SW480 (cell line): ENCODE measurements at places on chromosomes 4 and X.
A peak's percentile ranks its signal among the peaks of the same experiment; 100 is the strongest.

GRCh38 chr4:24416293-24416692 lies 168.1 kb downstream of the DHX15 start:
- no peak for DNase-seq

- DNase-seq: no peak
These were observed 174.1 kb upstream of the HS3ST1 start for GRCh38 chr4:11602606-11603340.

DNA sequence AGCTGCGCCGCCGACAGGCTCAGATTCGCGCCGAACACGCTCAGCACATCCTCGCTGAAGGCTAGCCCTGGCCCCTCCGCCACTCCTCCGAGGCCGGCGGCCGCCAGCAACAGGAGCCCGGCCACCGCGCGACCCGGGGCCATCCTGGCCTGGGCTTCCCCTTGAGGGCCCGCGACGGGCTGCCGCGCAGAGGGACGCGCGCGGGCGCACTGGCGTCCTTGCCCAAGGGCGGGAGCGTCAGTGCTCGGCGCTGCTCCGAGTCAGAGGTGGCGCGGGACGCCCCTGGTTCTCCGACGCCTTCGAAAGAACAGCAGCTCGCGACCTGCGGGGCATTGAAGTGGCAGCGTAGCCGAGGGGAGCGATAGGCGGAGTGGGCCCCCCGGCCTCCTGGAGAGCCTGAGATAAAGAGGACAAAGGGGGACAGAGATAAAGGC lies 745 bp downstream of the SLC39A8 start:
- no peak for DNase-seq

DNA sequence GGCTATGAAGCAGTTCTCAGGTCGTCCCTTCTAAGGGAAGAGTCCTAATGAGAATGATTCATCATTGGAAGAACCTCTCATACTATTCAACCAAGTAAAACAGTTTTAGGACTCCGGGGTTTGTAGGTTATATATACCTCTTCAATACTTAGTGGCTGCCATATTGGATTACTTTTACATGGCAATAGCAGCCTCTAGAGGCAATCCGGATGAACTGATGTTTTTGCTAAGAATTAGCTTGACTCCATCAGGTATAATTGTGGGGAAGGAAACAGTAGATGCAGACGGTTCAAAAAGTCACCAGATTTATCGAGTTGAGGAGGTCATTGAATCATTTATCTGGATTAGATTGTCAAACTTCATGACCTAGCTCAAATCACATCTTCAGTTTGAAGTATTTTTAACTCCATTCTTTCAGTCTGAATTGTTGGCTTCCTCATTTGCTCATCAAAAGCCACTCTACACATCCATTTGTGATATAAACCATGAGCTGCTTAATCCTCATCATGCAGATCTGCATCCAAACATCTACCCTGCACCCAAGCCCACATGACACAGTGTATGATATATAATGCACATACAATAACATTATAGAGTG lies 28.4 kb downstream of the GUCY1B1 start:
- DNase-seq: peak; percentile 53

DNA sequence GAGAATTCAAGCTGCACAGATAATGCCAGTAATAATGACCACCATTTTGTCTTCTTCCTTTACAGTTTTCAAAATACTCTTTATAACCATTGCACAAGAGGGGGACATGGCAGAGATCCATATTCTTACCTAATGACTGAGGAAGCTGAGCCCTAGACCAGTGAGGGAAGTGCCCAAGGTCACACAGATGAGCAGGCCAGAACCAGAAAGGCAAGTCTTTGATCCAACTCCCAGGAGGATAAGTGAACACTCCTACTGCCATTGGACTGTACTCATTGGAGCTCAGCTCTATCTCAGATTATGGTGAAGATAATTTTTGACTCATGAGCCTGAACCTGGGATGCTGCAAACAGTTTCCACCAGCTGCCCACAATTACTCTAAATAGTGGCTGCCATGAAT lies 28.6 kb downstream of the AMER1 start:
- DNase-seq: no peak

DNA sequence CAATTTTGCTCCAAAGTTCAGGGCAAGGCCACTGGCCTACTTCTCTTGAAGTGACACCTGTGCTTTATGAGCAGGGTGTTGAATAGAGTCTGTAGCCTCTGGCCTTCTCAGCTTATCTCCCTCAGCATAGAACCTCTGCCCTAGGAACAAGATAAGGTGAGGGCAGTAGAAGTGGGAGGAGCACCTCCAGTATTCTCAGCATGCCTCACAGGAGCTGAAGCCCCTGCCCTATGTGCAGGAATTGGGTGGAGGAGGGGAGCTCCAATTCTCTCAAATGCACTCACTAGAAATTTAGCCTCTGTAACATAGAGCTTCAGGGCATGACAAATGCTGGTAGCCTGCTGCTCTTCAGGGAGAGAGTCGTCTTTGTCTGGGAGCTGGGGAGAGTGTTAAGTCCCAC lies 479.3 kb downstream of the IL1RAPL1 start:
- DNase-seq: no peak

DNA sequence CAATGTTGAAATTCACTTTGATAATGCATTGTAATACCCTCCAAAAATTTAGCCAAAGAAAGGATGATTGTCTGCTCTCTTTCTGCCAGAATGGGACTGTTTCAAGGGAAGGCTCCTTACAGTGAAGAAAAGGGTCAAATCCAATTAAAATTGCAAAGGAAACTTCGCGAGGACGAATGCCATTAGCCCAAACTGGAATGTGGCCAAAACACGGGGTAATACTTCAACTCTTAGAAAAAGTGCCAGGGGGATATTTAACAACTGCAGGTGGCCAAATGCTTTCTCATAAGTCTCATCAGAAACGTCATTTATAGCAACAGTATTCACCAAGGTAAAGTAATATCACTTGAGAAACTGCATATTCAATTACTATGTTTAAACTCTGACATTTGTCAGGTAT lies 29.0 kb downstream of the NKX3-2 start:
- no peak for DNase-seq

- peak; percentile 9 for DNase-seq
These were observed 51.1 kb downstream of the SCML1 start for GRCh38 chrX:17788439-17788838.

DNA sequence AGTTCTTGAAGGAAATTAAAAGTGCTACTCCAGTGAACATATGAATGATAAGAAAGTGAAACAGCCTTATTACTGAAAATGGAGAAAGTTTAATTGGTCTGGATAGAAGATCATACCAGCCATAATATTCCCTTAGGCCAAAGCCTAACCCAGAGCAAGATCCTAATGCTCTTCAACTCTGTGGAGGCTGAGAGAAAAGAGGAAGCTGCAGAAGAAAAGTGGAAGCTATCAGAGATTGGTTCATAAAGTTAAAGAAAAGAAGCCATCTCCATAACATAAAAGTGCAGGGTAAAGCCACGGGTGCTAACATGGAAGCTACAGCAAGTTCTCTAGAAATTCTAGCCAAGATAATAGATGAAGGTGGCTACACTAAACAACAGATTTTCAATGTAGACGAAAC lies 85.5 kb upstream of the ATOH1 start:
- DNase-seq: no peak

DNA sequence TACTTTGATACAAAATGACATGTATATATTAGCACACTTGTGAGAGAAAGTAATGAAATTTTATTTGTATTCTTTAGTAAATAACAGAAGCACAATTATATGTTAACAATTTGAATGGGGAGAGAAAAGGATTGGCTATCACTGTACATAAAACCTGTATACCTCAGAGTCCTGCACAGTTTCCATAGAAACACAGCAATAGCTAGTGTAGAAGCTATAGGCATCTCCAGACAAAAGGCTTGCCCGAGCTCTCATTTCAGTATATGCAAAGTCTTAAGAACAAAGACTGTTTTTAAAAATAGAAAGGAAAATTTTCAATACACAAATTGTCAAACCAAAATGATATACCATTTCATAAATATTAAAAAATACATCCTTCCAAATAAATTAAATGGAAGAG lies 38.5 kb downstream of the GPM6A start:
- no peak for DNase-seq

DNA sequence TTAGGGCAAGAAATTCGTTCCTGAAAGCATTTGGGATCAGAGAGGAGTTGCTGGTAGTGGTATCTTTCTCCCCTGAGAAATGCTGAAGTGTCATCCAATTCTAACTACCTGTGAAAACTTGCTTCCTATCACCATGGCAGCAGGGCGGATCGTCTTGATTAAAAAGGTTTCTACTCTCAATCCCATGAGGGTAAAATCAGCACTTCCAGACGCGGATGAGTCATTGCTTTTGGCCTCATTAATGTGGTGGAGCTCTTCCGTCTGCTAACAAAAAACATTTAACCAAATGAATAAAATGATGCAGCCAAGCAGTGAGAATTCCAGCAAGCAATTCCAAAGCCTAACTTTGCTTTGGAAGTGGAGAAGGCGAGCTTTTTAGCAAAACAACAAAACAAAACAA lies 325.6 kb downstream of the CAMK2D start:
- DNase-seq: peak; percentile 62

GRCh38 chr4:9880406-9881197 lies 99.2 kb downstream of the DRD5 start:
- no peak for DNase-seq

- no peak for DNase-seq
These were observed 280.1 kb downstream of the RAPGEF2 start for GRCh38 chr4:159382856-159383561.

DNA sequence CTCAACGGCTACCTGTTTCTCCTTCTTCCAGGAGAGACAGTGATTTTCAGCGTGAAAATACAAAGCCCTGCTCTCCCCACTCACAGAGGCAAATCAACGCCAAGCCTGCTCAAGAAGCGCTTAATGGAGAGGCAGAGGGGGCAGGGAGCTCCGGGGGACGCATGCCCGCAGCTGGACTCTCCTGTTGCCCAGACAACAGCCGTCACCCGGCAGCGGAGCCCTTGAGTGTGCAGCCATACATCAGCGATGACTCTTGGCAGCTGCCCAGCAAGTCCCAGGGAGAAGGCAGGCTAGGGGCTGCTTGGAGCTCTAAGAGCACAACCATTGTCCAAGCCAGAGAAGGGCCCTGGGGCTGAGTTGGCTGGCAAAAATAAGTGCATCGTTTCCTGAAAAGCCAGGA lies 71.0 kb upstream of the AFAP1 start:
- no peak for DNase-seq

DNA sequence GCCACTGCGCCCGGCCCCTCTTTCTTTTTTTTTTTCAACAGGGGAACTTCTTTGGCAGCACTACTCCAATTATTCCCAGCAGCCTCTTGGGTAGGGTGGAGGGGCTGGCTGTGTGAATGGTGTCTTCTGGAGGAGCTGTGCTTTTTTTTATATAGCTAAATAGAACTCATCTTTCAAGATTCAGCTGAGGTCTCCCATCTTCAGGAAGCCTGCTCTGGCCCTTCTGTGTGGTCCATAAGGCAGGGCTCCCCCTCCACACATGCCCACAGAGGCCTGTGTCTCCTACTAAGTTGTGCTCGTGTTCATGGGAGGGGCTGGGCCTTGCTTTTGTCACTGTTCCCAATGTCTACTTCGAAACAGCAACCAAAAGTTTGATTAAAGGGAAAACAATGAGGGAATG lies 116.8 kb downstream of the AFAP1 start:
- DNase-seq: no peak

GRCh38 chr4:156992943-156993342 lies 21.3 kb upstream of the PDGFC start:
- no peak for DNase-seq

- no peak for DNase-seq
These were observed 82.2 kb downstream of the CC2D2A start for GRCh38 chr4:15551740-15552446.

DNA sequence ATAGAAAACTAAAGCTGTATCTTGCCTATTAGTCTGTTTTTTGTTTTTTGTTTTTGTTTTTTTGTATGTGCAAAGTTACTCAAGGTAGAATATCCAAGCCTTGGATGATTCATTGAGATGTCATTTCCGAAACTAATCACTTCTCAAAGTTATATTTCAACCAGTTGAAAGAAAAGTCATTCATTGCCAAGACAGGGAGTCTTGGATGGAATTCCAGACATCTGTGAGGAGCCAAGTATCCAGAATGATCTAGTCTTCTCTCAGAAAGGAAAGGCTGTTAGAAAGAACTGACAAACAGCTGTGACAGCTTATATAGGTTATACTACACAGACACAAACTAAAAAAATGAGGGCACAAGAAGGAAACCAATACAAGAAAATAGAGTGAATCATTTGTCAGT lies 141.1 kb upstream of the NDST3 start:
- DNase-seq: no peak
